ENCODE measurements at places on chromosomes 1 and 21.

- DNase-seq: no peak
These were observed 85.7 kb downstream of the SPATA46 start for GRCh38 chr1:162291000-162291399.

DNA sequence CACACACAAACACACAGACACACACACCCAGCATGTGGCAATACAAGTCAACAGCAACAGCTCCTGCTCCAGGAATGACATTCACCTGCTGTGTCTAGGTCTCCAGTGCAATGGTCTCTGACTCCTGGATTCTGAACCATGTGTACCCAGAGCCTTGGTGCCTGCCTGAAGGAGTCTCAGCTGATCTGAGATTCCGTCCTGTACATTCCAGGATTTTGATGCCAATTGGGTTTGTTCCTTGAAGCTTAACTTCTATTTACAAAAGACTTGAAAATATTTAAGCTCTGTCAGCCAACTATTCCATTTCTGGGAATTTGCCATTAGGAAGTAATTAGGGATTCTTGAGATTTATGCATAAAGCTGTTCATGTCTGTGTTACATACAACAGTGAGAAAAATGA lies 85.4 kb upstream of the LRRC8D start:
- DNase-seq: no peak

- DNase-seq: peak; percentile 20
These were observed 5.2 kb downstream of the NPPA start for GRCh38 chr1:11842154-11843041.

DNA sequence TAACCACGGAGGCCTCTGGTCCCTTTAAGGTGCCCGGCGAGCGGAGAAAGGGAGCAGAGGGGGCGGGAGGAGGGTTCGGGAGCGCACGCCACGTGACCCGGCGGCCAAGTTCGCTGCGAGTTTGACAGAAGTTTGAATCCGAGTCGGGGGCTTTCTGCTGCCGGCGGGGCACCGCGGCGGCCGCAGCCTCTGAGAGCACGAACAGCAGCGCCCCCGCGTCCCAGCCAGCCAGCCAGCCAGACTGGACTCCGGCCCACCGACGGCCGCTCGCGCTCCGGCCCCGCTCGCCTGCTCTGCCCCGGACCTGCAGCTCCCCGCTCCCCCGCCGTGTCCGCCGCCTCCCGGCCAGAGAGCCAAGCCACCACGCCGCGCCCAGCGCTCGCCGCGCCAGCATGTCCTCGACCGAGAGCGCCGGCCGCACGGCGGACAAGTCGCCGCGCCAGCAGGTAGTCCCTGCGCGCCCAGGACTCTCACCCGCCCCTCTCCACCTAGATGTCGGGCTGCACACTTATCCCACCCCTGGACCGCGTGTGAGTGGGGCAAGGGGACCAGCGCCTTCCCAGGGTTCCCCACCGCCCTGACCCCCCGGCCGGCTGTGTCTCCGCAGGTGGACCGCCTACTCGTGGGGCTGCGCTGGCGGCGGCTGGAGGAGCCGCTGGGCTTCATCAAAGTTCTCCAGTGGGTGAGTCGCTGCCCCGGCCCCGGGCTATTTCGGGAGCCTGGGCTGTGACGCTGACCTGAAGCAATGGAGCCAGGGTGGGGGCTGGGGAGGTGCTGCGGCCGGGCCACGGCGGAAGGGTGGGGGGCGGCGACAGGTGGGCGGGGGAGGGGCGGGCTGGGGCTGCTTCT lies at the start of gene SYPL2:
SYPL2 (plus strand) TSS at position 95 of the 849 bp plus-strand sequence; CDS start at position 393, 298 bp downstream.
- no peak for DNase-seq

DNA sequence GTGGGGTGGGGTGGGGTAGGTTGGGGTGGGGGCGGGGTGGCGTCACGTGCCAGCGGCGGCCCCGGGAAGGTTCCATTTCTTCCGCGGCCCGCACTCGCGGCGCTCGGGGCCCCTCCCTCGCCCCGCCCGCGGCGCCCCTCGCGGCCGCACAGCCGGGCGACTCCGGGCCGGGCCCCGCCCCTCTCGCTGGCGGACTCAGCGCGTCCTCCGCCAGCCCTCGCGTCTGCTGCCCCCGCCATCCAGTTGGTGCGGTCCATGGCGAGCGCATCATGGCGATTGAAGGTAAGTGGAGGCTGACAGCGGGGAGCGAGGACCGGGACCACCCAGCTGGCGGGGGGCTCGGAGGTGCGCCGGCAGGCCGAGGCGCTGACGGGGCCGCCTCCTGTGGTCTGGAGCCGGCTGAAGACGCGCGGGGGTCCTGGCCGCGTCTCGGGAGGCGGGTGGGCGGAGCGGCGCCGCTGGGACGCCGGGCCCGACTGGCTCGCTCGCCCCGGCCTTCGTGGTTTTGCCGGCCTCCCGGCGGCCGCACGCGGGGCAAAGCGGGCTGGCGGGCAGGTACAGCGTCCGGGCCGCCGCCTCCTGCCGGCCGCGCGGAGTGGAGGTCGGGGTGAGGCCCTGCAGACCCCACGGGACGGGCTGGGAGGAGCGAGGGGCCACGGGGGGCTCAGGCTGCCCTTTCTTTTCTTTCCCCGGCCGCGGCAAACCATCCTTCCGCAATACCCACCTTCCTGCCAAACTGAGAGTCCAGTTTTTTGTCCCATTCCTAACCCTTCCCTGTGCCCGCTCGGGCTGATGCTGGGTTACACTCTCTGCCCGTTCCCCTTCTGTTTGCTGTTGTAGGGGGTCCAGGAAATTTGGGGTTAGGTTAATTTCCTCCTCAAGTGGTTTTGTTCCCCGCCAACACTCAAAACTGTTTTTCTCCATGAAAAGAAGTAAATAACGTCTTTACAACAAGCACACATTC lies at the start of gene SYT14:
SYT14 (plus strand) TSS at position 222 of the 964 bp plus-strand sequence; CDS start at position 270, 48 bp downstream.
- DNase-seq: no peak

- DNase-seq: peak; percentile 22
These were observed 108.2 kb downstream of the TIAM1 start for GRCh38 chr21:31235671-31236450.

DNA sequence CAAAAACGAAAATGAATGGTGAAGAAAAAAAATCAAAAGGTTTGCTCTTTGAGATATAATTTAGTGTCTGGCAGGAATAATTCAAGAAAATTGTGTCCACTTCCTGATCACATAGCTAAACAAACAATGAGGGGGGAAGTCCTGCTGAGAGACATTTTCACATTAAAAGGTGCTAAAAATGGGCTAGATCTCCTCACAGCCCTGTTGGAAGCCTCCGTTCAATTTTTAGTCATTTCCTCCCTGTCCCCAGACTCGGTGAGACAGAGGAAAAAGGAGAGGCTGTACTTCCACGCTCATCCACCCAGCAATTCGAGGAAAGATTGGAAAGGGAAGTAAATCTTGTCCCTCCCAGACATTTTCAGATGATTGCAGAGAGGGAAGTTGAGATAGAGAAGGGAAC lies 103.7 kb downstream of the BARHL2 start:
- DNase-seq: no peak

DNA sequence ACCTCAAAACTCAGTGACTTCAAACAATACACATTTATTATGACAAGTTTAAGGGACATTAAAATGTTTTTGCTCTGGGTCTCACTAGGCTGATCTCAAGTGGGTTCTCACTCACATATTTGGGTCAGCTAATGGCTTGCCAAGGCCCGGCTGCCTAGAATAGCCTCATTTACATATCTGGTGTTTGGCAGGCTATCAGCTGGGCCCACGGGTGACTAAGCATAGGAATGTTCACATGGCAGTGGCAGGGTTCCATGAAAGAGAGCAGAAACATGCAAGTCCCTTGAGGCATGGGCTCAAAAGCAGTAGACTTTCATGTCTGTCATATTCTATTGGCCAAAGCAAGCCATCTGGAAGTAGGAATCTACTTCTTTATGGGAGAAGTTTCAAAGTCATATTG lies 492.6 kb downstream of the KCNT2 start:
- no peak for DNase-seq

DNA sequence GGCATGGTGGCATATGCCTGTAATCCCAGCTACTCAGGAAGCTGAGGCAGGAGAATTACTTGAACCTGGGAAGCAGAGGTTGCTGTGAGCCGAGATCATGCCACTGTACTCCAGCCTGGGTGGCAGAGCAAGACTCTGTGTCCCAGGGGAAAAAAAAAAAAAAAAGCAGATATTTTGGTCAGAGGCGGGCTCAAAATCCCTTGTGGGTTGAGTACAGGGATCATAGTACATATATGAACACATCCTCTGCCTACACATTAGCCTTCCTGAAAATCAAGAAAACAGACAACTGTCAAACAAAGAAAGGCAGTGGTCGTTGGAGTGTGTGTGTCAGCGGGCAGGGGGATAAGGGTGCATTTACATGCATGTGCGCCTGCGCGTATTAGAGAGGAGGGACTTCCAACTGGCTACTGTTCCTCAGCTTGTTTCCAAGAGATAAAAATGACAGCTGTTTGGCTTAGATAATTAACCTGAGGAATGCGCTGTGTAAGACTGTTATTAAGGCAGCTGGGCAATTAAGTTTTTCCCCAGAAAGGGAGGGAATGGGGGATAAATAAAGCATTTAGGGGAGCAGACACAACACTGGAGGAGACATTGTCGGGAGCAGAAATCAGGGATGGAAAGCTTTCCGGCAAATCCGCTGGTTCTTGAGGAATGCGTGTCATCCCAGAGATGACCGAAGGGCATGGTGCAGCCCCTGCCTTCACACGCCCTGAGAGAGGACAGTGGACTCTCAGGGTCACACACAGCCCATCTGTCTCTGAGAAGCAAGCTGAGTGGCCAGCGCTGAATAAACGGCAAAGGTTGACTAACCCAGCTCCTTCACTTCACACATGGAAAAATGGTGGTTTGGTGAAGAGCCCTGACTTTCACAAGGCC lies 6.4 kb downstream of the LAMB3 start:
- no peak for DNase-seq

DNA sequence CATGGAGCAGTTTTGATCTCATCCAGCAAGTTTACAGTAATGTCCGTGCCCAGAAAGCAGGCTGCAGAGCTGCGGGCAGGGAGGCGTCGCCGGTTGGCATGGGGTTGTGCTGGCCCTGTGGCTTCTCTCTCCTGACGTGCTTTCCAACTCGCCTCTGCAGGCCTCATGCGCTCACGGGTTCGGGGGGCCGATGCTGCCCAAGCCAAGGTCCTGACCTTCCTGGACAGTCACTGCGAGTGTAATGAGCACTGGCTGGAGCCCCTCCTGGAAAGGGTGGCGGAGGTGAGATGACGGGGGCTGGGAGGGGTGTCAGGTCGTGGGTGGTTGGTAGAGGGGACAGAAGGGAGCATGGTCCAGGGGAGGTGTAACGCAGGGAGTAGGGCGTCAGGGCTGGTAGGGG lies 176.1 kb downstream of the GALNT2 start:
- no peak for DNase-seq

- peak; percentile 45 for DNase-seq
These were observed 339 bp upstream of the RNPC3 start for GRCh38 chr1:103525114-103525606.

GRCh38 chr1:18929686-18930085 lies 26.8 kb downstream of the IFFO2 start:
- DNase-seq: no peak

All from inflammatory macrophage treated with lipopolysaccharide for 1 hour (primary cell).